Small intestine (tissue), 16 donors: ENCODE measurements at places on chromosomes 1 and 21.
A peak's percentile ranks its signal among the peaks of the same experiment; 100 is the strongest.

DNA sequence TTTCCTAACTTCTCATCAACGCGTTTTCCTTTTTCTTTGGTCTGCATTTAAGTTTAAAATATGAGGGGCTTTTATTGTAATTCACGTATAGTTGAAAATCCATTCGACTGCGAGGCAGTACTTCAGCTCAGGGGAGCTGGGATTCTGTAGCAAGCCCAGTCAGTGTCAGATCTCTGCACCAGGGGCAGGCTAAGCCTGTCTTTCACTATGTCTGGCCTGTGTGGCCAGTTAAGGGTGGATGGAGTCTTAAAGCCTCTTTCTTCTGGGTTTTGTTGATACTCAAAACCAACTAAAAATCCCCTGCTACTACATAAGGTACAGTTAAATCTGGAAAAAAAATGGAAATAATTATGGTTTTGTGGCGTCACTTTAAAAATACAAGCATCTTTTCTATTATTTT is 124.7 kb downstream of the TYW3 start:
- DNase-seq = no peak

- DNase-seq = no peak
Observed at GRCh38 chr1:70034403-70034802, 171.0 kb downstream of the LRRC40 start.

DNA sequence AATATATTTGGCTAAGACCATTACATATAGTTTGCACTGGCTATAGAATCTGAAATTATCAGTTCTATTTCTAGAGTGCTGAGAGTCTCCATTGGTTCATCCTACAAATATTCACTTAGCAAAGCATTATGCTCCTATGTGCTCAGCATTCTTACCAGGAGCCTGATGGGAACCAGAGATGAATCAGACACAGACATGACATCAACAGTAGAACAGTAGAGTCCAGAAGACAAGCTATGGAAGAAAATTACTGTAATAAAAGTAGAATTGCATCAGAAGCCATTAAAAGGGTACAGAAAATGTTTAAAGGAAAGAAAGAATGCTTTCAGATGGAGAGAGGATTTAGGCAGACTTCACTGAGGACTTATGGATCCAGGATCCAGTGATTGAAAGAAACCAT is 271.7 kb upstream of the SNX7 start:
- DNase-seq = no peak

DNA sequence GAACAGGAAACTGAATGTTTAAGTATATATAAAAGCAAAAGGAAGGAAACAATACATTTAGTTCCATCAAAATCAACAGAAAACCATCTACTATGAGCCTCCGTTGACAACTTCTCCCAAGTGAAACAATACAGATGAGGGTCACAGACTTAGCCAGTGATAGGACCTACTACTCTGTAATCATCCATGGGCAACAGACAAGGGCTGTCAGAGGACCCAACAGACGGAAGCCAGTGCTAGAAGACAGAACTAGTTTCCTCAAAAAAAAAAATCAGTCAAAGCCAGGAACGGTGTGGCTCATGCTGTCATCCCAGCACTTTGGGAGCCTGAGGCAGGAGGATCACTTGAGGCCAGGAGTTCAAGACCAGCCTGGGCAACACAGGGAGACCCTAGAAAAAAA is 20.6 kb downstream of the RERE start:
- DNase-seq = no peak

DNA sequence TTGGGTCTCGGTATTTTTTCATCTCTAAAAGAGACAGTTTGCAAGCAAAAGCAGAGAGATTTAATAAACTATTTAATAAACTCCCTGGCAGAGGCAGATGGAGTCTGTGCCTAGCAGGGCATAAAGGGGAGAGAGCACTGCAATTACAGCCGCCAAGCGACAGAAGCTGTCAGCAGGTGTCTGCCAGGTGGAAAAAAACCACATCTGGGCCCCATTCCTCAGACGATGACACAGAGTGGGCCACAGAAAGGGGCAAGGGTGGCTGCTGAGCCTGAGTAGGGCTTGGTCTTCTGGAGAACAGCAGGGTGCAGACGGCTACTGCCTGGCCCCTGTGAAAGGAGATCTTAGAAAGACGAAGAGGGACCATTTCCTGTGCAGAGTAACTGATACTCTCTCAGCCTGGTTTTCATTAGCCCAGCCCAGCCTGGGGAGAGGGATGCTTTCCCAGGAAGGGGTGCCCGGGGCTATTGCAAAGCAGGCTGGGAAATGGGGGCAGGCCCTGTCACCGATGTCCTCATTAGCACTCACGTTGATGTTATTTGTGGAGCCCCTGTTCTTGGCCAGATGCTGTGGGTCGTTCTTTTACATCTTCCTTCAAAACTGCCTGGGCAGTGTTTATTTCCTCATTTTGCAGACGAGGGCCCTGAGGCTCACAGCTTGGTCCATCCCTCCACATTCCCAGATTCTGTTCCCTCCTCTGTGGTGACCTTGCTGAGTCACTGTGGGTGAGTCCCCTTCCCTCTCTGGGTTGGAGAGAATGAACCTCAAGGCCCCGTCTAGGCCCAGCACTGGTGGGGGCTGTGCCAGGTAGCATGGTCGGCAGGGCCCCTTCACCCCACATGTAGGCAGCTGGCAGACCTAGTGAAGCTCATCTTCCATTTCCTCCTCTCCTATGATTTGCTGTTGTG is 472.7 kb downstream of the PTPRU start:
- DNase-seq = no peak

DNA sequence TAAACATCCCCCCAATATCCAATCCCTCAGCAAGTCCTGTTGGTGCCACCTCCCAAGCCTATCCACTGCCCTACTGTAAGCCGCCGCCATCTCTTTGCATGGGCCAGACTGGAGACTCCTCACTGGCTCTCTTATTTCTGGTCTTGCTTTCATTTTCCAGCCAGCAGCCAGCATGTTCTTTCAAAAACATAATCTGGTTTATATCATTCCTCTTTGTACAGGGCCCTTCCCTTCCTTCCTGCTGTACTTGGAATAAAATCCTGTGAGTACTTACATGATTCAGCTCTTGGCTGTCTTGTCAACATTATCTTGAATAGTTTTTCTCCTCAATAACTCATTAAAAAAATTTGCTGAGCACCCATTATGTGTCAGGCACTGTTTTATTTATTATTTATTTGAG is 28.2 kb downstream of the TLR5 start:
- no peak for DNase-seq

GRCh38 chr1:168473126-168473525 is 70.7 kb downstream of the XCL2 start:
- DNase-seq = no peak

- peak; percentile 77 for DNase-seq
Observed at GRCh38 chr1:176691251-176692228, 228.6 kb downstream of the PAPPA2 start.

DNA sequence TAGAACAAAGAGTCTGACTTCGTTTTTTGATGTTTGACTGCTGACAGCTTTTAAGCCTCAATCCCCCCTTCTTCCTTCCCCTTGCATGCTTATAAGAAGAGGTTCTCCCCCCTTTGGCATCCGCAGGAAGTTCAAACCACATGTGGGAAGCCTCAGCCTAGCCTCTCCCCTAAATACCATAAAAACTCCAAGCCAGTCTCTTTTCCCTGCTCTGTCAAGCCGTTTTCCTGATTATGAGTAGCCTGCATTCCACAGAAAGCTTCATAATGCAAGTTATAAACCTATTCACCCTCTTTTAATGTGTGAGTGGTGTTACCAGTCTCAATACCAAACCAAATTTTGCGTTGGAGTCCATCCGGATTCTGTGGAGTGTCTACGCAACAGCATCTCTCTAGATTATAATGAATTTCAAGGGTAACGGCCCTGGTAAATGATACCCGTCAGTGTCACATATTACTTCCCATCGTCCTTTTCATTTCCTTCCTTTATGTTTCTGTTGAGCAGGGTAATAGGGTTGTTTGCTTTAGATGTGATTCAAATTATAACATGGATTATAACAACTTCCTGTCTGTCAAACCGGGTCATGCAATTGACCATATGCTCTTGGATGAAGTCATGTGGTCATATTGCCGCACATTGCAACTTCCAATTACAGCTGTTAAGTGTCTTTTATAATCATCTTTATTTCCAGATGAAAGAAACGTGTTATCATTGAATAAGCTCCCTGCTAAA is 717.5 kb downstream of the RWDD3 start:
- no peak for DNase-seq

DNA sequence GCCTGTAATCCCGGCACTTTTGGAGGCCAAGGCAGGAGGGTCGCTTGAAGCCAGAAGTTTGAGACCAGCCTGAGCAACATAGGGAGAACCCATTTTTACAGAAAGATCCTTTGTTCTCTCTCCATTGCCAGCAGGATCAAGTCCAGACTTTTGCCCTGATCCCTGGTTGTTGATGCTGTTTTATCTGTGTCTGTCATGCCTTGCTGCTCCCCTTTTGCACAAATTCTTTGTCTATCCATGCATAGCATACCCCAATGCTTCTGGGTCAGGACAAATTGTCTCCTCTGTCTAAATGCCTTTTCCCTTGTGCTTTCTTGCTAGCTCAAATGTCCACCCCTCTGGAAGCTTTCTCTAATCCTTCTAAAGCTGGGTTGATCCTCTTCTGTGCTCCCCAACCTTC is 25.3 kb upstream of the FAAH start:
- no peak for DNase-seq

DNA sequence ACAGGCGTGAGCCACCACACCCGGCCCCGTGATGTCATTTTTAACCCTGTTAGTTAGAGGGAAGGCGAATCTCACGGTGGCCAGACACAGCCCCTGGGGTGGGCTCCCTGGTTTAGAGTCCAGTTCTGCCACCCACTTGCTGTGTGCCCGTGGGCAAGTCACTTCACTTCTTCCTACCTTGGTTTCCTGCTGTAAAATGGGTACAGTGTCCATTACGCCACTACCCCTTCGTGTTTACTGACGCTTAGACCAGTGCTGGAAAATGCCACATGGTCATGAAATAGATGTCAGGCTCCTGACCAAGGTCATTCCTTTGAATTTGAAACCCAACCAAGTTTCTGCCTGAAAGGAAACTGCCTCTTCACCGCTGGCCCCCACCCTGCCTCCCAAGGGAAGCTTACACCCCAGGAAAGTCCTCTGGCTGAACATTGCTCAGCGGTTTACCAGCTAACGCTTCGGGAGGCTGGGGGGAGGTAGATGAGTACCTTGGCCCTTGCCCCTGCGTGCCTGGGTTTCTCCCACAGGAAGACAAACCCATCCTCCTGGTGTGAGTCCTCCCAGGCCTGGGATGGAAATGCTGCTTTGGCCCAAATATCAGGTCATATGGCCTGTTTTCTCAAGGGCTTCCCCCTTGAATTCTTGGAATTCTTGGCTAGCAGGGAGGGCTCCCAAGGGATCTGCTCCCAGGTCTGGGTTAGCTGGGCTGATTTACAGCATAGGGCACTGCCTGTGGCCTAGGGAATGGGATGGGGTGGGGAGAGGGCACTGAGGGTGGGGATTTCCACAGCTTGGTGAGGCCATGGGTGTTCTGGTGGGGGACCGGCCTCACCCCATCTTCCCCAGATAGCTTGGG is 7.6 kb upstream of the AADACL4 start:
- DNase-seq = no peak

GRCh38 chr21:24276204-24276603 is 1331.1 kb downstream of the MRPL39 start:
- no peak for DNase-seq

GRCh38 chr1:12340544-12340930 is 110.7 kb downstream of the VPS13D start:
- DNase-seq = no peak

DNA sequence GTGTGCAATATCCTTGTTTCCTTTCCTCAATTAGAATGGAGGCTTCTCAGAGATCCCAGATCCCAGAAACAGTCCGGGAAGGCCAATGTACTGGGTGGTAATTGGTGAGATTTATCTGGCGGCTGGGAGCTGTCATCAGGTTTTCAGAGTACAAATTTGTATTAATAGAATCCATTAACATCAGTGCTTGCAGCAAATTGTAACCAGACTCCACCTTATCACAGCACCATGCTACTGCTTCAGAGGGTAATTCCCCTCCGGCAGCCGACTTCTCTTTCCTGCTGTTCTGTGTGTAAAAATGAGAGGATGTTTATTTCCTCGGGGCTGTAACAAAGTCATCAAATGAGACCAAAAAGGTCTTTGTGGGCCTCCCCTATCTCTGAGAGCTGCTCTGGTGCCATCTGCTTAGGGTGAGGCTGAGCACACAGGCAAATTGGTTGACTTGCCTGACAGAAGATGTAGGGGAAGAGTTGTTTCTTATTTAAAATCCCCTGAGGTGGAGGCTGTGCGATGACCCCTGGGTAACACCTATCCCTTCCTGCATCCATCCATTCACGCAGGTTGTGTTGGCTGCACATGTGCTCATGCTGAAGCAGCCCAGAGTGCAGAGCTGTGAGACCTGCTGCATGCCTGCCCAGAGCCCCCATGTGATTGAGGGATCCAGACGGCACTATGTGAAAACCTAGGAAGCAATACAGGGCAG is 19.2 kb downstream of the NFASC start:
- DNase-seq = no peak

GRCh38 chr21:31335957-31336738 is 7.9 kb downstream of the TIAM1 start:
- DNase-seq = no peak

GRCh38 chr1:36493524-36493923 is 10.8 kb upstream of the CSF3R start:
- DNase-seq = no peak

DNA sequence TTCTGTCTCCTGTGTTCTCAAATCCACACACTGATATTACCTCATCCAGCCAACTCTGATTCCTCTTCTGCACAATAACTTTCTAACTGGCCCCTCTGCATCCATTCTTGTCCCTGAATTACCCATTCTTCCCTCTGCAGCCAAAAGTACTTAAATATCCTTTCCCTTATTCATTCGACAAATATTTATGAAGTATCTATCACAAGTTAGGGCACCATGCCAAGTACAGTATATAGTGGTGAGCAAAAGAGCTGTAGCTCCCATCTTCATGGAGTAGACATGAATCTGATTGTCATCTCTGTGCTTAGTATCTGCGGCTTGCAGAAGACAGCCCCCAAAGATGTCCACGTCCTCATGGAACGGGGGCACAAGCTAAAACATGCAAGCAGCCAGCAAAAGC is 316.8 kb downstream of the SETD4 start:
- DNase-seq = no peak

DNA sequence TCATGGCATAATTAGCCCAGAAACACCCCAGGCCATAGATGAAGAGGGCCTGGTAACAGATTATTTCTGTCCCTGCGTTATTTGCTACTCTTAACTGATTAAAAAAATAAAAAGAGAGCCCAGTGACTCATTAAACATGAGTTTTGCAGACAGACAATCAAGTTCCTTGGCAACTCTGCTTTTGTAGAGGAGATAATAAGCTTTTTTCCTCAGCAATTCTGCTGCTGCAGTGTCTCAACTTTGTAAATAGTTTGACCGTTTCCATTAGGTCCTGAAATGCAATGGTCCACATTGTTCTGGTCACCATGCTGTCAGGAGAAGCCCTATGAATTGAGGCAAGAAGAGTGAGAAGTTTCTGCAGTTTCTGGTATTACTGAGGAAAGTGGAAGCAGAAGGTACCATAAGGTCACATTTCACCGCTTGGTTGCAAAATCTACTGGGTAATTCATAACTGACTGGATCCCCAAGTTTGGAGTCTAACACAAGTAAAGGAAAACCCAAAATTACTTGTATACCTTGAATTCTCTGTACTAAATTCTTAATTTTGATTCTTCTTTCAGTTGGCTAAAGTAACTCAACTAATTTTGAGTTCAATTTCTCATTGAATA is 139.5 kb downstream of the ZZZ3 start:
- no peak for DNase-seq

- no peak for DNase-seq
Observed at GRCh38 chr1:117572546-117572945, 33.3 kb upstream of the TENT5C start.

- no peak for DNase-seq
Observed at GRCh38 chr21:34825948-34826548, 157.3 kb downstream of the CLIC6 start.

GRCh38 chr1:152153996-152154395 is 5.0 kb downstream of the RPTN start:
- DNase-seq = no peak
